ENCODE measurements at places on chromosomes 16 and 17. TPM values are rescaled to one million over a fixed set of nuclear protein-coding genes. Genes with fewer than 3 reads are reported as not detected.
A peak's percentile ranks its signal among the peaks of the same experiment; 100 is the strongest.

Gene PHLPP2
- 18.7 TPM for total RNA-seq

Gene HOXB7
- 11.4 TPM for total RNA-seq

Gene CAVIN1
- 0.14 TPM for total RNA-seq

Gene MCRIP2
- total RNA-seq, result 17.6 TPM

- peaks cover 8% of the 10 kb centered on the region for H3K4me1 ChIP-seq
- no peaks in the 10 kb centered on the region for H3K27me3 ChIP-seq
- peaks cover 4% of the 10 kb centered on the region for H3K36me3 ChIP-seq
Measured at GRCh38 chr17:72258711-72259110, 137.9 kb downstream of the SOX9 start.

DNA sequence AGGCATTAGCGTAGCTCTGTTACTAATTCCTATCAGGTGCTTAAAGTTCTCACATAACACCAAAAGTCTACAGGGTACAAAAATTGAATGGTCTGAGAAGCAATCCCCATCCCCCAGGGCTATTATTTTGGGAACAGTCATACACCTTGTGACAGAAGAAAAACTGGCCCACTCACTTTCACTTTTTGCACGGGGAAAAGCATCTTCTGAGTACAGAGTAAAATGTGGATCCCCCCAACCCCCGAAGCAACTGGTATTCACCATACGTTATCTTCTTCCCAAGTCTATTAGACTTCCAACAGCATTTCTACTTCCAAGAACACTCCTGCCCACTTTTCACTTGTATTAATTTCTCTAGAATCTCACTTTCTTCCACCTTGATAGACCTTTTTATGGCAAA is 11.8 kb downstream of the GGA3 start:
- peaks cover 7% of the 10 kb centered on the region for H3K4me1 ChIP-seq
- no peak overlapping the region for H3K27ac ChIP-seq
- no peak for DNase-seq
- no peak overlapping the region for H3K4me3 ChIP-seq
- no peaks in the 10 kb centered on the region for H3K36me3 ChIP-seq

DNA sequence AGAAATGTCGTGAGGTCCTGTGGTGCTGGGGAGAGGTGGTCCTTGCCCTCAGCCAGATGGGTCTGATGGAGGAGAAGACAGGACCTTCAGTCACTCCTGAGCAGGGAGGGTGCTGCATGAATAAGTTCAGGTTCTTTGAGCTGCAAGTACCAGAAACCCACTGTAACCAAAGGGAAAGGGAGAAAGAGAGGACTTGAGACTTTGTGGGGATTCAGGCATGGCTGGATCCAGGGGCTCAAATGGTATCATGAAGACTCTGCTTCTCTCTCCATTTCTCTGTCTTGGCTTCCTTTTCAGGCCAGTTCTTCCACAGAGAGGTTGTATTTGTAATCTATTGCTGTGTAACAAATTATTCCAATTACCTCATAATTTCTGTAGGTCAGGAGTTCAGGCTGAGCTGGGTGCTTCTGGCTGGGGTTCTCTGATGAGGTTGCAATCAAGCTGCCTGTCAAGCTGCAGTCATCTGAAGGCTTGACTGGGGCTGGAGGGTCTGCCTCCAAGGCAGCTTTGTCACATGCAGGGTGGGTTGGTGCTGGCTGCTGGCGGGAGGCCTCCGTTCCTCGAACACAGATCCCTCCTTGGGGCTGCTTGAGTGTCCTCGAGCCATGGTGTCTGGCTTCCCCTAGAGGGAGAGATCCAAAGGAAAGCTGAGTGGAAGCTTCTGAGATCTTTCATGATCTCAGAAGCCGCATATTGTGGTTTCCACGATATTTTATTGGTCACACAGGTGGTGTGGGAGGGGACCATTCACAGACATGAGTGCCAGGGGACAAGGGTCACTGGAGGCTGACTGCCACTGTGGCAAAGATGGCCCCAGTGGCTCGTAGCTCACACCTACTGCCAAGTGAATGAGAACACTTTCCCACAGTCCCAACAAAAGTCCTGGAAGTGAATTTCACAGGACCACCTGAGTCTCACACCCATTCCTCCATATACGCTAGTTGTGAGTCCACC is 5.9 kb upstream of the ADCY7 start:
- H3K27ac ChIP-seq, result peak overlapping the region; percentile 9
- no peak for DNase-seq
- H3K36me3 ChIP-seq, result no peaks in the 10 kb centered on the region

GRCh38 chr17:48162306-48162934 is 54.9 kb downstream of the SNX11 start:
- H3K27me3 ChIP-seq, result peaks cover 48% of the 10 kb centered on the region
- no peak overlapping the region for H3K4me3 ChIP-seq
- no peaks in the 10 kb centered on the region for H3K36me3 ChIP-seq
- no peak overlapping the region for H3K27ac ChIP-seq

Measured in neural crest cell (in vitro differentiated cells).